ENCODE measurements at places on chromosomes 3 and 15. TPM values are rescaled to one million over a fixed set of nuclear protein-coding genes. Genes with fewer than 3 reads are reported as not detected.

GRCh38 chr3:40310705-40311104 is 1.2 kb downstream of the EIF1B start:
- no peak for DNase-seq

DNA sequence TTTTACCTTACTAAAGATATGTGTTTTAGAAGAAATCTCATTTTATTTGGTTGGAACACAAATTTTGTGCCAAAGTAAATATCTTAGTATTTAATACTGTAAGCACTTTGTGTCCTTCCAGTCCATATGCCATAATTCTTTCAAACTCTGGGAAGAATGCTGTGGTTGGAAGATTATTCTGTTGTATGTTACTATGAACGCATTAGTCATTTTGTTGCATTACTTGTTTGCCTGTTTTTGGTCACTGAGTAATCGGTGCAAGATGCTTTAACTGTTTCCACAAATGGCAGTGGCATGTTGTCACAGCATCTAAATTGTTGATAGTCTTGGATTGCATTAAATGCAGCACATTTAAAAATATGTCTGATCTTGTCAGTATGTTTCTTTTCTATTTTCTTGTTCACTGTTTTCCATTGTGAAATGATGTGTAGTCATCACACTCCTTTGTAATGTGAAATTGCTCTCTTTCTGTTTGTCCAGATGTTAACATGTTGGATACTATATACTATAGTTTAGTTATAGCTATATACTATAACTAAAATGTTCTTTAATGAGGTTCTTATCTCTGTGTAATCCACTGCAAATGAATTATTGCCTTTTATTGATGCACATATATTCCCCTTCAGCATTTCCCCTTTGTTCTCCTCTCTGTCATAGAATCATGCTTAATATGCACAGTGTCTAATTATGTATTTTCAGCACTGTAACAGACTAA is 89.9 kb upstream of the FLNB start:
- DNase-seq = no peak

GRCh38 chr3:128573160-128573559 is 77.5 kb downstream of the RPN1 start:
- no peak for DNase-seq

DNA sequence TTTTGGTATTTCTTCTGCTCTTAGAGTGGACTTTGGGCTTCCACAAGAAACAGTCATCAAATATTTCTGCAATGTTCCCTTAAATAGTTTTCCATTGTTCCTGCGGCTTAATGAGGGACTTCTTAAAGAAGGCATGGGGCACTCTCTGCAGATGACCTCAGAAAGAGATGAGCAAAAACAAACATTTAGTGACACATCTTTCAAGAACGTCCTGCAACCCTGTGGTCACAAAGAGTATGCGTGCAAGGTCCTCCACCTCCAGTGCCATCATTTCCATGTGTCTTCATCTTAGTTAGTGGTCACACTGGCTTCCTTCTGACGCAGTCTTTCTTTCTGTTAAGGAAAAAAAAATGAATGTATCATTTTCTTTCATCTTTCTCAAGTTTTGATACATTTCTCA is 56.2 kb downstream of the GREM1 start:
- DNase-seq = no peak

GRCh38 chr15:36844534-36844998 is 255.8 kb downstream of the MEIS2 start:
- DNase-seq = peak; percentile 29

The FSTL1 gene
- polyA plus RNA-seq = 561 TPM

GRCh38 chr3:65070968-65071367 is 383.2 kb upstream of the ADAMTS9 start:
- no peak for DNase-seq

GRCh38 chr3:10648181-10648580 is 142.8 kb upstream of the ATP2B2 start:
- DNase-seq = no peak

- DNase-seq = no peak
Observed at GRCh38 chr3:139117136-139117675, 72.5 kb upstream of the PRR23C start.

DNA sequence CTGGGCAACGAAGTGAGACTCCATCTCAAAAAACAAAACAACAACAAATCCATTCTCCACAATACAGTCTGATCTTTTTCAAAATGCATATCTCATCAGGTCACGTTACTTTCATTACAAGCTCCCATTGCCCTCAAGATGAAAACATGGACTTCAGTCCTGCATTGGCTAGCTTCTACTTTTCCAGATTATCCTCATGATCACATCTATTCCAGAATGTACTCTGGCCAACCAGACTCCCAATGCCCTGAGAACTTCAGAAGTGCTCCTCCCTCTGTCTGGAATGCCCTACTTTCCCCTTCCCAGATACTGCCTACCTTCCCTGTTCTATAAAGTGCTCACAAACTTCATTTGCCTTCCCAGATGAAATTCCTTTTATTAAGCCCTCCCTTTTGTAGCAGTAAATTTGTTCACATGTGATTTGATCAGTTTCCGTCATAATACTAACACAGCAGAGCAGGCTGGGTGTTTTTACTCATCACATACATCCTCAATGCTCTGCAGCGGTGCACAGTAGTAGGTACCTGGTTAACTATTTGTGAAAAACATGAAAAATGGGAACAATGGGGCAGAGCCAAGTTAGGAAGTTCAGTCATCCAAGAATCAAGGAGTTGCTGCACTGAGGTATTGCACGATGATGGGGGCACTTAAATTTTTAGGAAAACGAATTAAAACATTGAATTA is 5.3 kb downstream of the RPL22L1 start:
- no peak for DNase-seq

The CLPX gene
- 71.0 TPM for polyA plus RNA-seq

The FBXW12 gene
- 0.29 TPM for polyA plus RNA-seq

DNA sequence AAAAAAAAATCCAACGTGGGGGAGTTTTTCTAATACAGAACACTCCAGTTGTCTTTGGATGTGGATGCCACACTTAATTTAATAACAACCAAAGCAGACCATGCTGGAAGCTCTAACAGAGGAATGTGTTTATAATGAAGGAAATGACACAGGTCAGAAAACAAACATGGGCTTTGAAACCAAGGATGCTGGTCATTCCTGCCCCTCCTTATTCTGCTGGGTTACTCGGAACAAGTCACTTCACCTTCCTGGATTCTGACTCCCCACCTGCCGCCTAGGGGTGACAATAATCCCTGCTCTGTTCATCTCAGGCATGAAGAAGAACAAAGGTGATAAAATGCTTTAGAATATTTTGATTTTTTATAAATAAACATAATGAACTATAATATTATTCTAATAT is 240.9 kb upstream of the ADAMTS9 start:
- DNase-seq = no peak

DNA sequence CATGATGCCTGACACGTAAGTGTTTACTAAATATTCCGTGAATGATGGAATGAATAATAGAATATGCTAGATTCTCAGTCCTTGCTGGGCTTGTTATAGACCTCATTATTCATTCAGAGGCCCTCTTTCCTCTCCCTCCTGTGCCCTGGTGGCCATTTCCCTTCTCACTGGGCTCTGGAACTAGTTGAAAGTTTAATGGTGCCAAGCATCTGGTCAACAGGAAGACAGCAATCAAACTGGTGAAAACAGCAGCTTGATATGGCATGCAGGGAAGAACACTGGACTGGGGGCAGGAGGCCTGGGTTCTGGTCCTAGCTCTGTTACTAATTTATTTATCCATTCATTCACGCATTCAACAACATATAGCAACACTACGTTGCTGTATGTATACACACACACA is 3.7 kb upstream of the APOD start:
- no peak for DNase-seq

- DNase-seq = peak; percentile 27
Observed at GRCh38 chr3:188432802-188433520, 279.0 kb downstream of the LPP start.

The KLHL25 gene
- polyA plus RNA-seq = 6.6 TPM

- no peak for DNase-seq
Observed at GRCh38 chr3:40313975-40314860, 4.7 kb downstream of the EIF1B start.

DNA sequence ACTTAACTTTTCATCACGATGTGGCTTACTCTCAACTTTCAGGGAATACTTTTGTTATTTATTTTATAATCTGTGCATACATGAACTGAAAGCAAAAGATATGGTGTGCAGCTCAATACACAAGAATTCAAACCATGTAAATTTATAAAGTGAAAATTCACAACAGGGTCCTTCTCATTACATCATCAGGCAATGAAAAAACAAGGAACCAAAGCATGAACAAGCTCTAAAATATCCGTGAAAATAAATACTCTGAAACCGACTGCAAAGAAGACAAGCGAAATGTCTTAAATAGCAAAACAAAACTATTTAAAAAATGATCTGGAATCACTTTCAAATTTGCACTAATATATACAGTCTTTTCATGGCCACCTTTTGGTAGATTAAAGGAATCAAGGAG is 28.9 kb downstream of the GNB5 start:
- DNase-seq = no peak

DNA sequence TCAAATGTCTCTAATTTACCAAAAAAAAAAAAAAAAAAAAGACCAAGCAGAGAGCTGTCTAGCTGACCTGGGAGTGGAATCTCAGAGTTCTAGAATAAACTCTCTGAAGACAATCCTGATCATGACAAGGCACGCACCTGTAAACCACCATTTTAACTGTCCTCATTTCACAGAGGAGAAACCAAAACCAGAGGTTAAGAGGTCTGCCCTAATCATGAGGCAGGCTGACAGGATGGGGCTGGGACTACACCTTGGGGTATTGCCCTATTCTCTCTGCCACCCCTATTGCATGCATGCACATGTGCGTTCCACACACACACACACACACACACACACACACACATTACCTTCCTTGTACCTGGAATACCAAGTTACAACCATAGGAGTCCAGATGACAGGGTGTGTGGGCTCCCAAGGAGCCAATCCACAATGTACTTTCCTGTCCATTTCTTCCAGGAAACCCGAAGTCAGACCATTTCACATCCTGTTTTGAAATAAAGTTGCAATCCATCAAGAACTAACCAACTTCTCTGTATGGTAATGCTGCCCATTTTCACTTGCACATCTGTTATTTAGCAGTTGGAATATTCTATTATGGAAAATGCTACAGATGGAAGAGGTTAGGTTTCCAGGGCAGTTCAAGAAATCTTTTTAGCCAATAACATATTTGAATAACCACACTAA is 34.6 kb downstream of the HSPBAP1 start:
- DNase-seq = no peak

The TPRG1 gene
- 0.66 TPM for polyA plus RNA-seq

DNA sequence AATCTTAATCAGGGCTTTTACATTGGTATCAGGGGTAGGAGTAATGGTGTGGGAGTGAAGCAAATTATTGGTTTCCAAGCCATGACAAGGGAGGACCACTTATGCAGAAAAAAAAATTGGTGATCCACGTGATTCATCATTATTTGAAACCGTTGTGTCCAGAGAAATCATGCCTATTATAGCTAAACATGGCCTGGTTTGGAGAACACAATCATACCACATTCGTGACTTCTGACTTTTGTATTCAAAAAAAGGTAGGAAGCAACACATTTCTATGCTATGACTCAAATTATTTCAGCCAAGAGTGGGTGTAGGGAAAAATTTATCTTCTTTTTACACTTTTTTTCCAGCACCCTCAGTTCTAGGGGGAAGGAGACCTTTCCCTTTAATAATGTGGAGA is 924.3 kb upstream of the GBE1 start:
- DNase-seq = no peak

GRCh38 chr3:169457807-169458697 is 205.5 kb downstream of the MECOM start:
- peak; percentile 40 for DNase-seq

The INSYN1 gene
- 54.9 TPM for polyA plus RNA-seq

DNA sequence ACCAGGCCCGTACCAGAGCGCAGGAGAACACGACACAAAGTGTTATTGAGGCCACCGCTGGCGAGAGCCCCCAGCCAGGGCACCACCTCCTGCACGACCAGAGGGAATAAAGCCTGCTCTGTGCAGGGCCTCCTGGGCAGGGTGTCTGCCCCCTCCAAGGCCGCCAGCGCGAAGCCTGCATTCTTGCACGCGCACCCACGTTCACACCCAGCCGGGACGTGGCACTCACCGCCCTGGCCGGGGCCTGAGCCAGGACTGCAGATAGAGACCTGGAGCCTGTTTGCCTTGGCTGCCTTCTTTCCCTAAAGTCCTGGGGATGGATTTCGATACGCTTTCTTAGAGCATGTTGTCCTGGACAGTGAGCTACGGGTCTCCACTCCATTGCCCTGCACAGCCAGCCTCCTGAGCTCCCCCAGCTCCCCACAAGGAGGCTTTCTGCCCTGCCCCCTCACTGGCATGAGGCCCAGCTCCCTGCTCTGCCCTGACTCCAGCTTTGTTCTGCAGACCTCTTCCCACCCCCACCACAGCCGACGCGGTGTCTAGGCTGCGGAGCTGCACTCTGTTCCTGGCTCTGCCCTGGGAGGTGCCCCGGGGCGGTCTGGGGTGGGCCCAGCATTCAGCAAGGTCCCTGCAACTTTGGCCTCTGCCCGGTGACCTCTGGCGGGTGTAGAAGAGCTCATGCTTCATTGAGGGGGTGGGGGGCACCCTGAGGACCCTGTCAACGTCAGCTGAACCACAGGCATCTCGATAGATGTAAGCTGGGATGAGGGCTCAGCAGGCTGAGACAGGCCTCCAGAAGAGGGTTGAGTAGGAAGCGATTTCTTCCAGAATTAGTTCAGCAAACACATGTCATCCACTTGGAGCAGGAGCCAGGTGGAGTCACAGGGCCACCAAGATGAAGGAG is 145.0 kb downstream of the LRRK1 start:
- DNase-seq = no peak

The MME gene
- polyA plus RNA-seq = 33.1 TPM

GRCh38 chr15:52421029-52421428 is 107.7 kb downstream of the MYO5A start:
- DNase-seq = no peak

GRCh38 chr15:94793207-94793606 is 561.8 kb downstream of the MCTP2 start:
- no peak for DNase-seq

- DNase-seq = no peak
Observed at GRCh38 chr3:154175041-154175440, 53.9 kb downstream of the ARHGEF26 start.

The FAM43A gene
- 18.9 TPM for polyA plus RNA-seq

GRCh38 chr3:55818485-55818884 is 331.4 kb upstream of the WNT5A start:
- no peak for DNase-seq

DNA sequence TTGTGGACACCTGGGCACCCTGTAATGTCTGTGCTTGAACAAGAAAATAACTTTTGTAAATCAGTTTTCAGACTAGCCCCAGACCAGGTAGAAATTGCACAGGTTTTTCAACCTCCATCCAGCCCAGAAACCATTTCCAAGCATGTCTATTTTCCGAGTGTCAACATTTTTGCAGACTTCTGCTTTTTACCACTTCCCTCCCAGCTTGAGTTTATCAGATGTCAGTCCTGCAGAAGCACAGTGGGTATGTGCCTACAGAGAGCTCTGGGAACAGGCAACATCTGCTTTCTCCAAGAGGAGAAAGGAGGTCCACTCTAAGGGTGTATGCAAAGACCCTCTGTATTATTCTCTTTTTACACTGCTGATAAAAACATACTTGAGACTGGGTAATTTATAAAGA is 83.9 kb downstream of the LRRK1 start:
- no peak for DNase-seq

Data from right lung (tissue), 10 donors.